ENCODE measurements at places on chromosomes 3 and 15. TPM values are rescaled to one million over a fixed set of nuclear protein-coding genes. Genes with fewer than 3 reads are reported as not detected.

DNA sequence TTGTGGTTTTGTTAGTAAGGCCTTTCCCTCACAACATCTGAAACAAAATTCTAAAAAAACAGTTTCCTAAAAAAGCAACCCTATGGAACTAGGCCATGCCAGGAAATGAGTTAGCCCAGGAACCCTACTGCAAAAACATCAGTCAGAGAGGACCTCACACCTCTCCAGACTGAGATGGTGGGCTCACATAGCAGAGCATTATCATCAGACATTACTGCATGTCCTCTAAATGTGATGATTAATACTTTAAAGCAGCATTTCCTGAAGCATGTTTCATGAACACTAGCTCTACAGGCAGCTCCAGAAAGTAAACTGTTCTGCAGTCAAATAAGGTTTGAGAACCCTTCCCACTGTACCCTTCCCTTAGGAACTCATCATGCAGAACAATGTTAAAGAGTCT lies 232.3 kb upstream of the MRPL3 start:
- DNase-seq = no peak

DNA sequence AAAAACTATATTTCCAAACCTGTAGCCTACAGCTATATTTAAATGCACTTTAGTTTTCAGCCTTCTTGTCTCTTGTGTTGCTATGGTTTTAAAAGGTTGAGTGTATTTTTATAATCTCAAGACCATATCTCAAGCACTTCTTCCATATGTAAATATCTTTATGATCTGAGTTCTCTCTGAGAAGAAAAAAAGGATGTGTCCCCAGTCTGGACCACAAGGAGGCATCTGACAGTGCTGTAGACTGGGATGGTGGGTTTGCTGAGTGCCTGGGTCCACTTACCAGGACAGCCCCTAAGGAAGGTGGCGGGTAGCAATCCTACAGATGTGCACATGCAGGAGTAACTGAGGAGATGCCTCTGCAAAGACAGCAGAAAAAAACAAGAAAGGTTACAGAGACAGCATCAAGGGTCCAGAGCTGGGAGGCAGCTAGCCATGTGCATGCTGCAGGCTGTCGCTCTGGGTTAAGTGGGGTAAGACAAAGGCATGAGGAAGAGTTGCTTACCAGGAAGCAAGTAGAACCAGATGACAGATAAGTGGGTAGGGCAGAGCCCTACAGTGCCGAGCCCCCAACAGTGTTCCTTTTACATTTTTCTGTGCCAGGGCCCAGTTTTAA lies 70.6 kb upstream of the SNRK start:
- peak; percentile 3 for DNase-seq

DNA sequence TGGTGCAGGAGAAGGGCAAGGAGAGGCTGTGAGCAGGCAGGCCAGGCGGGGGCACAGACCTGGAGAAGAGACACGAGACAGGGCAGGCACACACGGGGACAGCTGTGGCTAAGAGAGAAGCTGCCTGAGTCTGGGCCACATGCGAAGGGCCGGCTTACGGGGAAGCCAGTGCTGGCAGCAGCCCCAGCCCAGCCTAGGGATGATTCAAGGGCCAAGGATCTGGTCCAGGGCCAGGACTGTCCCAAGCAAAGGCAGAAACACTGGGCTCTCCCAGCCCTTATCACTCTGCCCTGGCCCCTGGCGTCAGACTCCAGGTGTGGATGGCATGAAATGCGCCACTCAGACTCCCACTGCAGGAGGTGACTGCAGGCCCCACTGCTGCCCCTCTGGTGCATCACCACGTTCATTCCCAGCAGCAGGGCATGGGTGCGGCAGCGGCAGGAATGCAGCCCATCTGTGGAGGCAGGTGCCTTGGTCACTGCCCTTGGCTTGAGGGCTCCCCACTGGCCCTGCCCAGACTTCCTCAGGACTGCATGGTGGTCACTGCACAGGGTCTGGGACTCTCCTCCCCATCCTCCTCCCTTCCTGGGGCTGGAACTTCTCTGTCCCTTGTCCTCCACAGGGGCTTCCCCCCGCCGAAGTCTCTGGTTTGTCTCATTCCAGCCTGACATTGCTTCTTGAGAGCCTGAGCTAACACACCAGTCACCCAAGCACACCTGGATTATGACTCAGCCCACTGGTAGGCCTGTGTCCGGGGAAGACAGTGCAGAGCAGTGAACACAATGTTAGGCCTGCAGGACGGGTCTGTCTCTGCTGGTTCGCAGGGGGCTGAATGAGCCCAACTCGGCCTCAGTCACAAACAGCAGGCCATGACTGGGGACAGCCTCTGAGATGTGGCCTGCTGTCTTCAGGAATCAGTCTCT lies 69.3 kb downstream of the TBC1D2B start:
- no peak for DNase-seq

Gene MED12L
- 2.1 TPM for total RNA-seq

Measured in liver (tissue), 10 donors.